Ascending aorta (tissue), 2 donors: ENCODE measurements at places on chromosomes 12 and 14. TPM values are rescaled to one million over a fixed set of nuclear protein-coding genes. Genes with fewer than 3 reads are reported as not detected.

- H3K27me3 ChIP-seq, result no peaks in the 10 kb centered on the region
- H3K27ac ChIP-seq, result no peak overlapping the region
- no peak for DNase-seq
- no peaks in the 10 kb centered on the region for H3K4me1 ChIP-seq
- no peaks in the 10 kb centered on the region for H3K36me3 ChIP-seq
Observed at GRCh38 chr14:69156224-69156623, 3.3 kb upstream of the DCAF5 start.

DNA sequence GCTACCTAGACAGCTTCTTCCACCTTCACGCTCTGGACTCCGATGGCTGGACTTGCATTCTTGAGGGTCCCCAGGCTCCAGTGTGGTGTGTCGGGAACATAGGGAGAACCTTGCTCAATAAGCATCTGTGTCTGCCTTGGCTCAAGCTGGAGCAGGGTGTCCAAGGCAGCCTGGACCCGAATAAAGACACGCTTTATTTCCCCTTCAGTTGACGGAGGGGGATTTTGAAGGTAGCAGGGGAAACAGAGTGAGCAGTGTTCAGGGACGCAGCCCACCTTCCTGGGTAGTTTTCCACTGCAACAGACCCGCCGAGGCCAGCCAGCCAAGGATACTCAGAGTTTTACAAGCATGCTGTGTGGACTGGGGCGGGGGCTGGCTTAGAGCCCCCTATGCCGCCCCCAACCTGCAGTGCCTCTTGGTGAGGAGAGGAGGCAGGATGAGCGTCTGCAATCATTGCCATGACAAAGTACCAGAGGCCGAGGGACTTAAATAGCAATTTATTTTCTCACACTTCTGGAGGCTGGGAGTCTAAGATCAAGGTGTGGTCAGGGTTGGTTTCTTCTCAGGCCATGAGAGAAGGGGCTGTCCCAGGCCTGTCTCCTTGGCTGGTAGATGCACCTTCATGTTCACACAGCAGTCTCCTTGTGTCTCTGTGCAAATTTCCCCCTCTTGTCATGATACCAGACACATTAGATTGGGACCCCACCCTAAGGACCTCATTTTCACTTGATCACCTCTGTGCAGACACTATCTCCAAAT lies 201.2 kb downstream of the CHST11 start:
- no peaks in the 10 kb centered on the region for H3K27me3 ChIP-seq
- H3K4me3 ChIP-seq, result no peak overlapping the region
- DNase-seq, result no peak
- no peaks in the 10 kb centered on the region for H3K4me1 ChIP-seq
- no peaks in the 10 kb centered on the region for H3K36me3 ChIP-seq
- no peak overlapping the region for H3K27ac ChIP-seq

- no peak for DNase-seq
- H3K27me3 ChIP-seq, result no peaks in the 10 kb centered on the region
- no peak overlapping the region for H3K4me3 ChIP-seq
- no peaks in the 10 kb centered on the region for H3K4me1 ChIP-seq
Observed at GRCh38 chr14:38079886-38080285, 127.8 kb upstream of the SSTR1 start.

Gene SLC7A7
- total RNA-seq, result 7.6 TPM

DNA sequence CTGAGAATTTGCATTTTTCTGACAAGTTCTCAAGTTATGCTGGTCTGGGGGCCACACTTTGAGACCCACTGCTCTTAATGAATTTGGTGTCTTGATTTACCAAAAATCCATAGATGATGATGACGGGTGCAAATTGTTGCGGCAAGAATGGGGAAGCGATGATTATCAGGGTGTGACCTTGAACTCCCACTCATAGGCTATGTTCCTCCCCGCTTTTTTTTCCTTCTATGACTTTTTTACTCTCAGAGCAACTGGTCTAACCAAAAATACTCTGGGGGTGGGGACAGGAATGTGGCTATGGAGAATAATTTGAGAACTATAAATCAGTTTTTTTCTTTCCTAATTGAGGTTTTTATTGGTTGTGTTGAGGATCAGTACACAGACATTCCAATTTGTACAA lies 83.6 kb downstream of the PPFIBP1 start:
- H3K4me3 ChIP-seq, result no peak overlapping the region
- H3K4me1 ChIP-seq, result peaks cover 5% of the 10 kb centered on the region
- H3K36me3 ChIP-seq, result no peaks in the 10 kb centered on the region
- no peak overlapping the region for H3K27ac ChIP-seq
- H3K27me3 ChIP-seq, result no peaks in the 10 kb centered on the region
- DNase-seq, result no peak

- no peaks in the 10 kb centered on the region for H3K4me1 ChIP-seq
- H3K4me3 ChIP-seq, result no peak overlapping the region
- peaks cover 12% of the 10 kb centered on the region for H3K36me3 ChIP-seq
- no peak for DNase-seq
- no peak overlapping the region for H3K27ac ChIP-seq
Observed at GRCh38 chr12:38809832-38810231, 95.6 kb downstream of the CPNE8 start.

DNA sequence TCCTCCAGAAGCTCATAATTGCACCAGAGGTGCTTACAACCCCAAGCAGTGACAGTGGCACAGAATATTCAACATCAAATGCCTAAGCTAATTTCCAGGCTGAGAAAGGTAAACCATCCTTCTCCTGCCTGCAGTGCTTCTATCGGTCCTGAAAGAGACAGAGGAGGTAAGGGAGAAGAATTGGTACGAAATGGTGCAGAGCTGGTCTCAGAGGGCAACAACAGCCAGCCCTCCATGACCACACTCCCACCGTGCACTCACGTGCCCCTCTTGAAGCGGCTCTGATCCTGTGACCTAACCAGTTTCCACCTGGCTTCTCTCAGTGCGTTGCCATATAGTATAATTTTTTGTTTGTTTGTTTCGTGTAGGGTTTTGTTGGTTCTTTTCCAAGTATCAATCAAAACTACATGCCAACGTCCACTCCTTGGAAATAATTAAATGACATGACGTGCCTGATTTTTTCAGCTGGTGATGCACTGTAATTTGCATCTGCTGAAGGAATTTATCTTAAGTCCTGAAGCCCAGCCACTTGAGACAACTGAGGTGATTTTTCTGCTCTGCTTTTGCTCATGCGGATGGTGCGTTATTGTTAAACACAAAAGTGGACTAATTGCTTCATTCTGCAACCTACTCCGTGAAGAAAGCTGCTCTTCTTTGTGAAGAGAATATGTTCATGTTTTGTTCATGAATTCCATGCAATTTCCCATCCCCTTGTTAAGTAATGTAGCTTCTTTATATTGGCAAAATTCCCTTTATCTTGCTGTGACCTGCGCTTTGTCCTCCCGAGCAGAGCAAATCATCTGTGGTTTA lies 1.3 kb upstream of the ATP2A2 start:
- DNase-seq, result no peak
- H3K4me3 ChIP-seq, result peak overlapping the region; percentile 93
- peak overlapping the region; percentile 99 for H3K27ac ChIP-seq
- no peaks in the 10 kb centered on the region for H3K36me3 ChIP-seq
- no peaks in the 10 kb centered on the region for H3K27me3 ChIP-seq
- peaks cover 2% of the 10 kb centered on the region for H3K4me1 ChIP-seq

- H3K27ac ChIP-seq, result peak overlapping the region; percentile 54
- no peaks in the 10 kb centered on the region for H3K36me3 ChIP-seq
- H3K4me1 ChIP-seq, result peaks cover under 1% of the 10 kb centered on the region
- no peak for DNase-seq
- H3K27me3 ChIP-seq, result no peaks in the 10 kb centered on the region
Observed at GRCh38 chr12:19901841-19902240, 462.5 kb downstream of the AEBP2 start.

DNA sequence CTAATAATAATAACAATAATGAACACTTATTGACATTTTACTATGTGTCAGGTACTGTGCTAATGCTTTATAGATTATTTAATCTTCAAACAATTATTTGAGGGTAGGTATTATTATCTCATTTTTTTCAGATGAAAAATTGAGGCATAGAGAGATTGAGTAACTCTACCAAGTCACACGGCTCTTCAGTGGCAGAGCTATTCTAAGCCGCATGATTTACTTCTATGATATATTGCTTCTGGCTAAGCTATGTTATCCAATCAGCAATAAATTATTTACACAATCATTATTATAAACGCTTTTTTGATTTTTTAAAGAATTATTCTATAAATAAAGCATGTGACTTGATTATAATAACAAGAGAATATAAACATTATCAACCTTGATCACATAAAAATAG lies 80.0 kb downstream of the TMEM30B start:
- no peaks in the 10 kb centered on the region for H3K4me1 ChIP-seq
- no peak overlapping the region for H3K4me3 ChIP-seq
- H3K36me3 ChIP-seq, result no peaks in the 10 kb centered on the region
- no peak overlapping the region for H3K27ac ChIP-seq

Gene WNT1
- total RNA-seq, result not detected

- DNase-seq, result no peak
- no peak overlapping the region for H3K27ac ChIP-seq
- H3K36me3 ChIP-seq, result no peaks in the 10 kb centered on the region
- no peak overlapping the region for H3K4me3 ChIP-seq
Observed at GRCh38 chr14:99181241-99181640, 90.8 kb downstream of the BCL11B start.

DNA sequence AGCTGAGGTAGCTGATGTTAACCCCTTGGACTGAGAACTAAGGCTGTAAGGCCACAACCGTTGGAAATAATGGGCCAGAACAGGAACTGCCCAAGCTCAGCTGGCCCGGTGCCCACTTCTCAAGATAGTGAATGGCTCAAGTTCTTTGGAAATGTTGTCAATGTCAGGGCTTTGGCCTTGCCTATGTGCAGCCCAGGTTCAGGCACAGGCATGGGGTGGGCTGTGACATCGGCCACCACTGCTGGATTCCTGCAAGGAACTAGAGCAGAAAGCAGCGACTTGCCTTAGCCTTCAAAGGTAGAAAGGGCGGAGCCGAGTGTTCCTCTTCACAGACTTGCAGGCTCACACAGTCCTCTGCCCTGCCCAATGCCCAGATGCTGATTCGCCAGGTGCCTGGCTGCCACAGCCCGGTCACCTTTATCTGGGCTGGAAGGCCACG lies 291.2 kb downstream of the ZFP36L1 start:
- H3K4me3 ChIP-seq, result no peak overlapping the region
- H3K27ac ChIP-seq, result no peak overlapping the region
- H3K4me1 ChIP-seq, result peaks cover 4% of the 10 kb centered on the region
- H3K36me3 ChIP-seq, result no peaks in the 10 kb centered on the region
- no peaks in the 10 kb centered on the region for H3K27me3 ChIP-seq

DNA sequence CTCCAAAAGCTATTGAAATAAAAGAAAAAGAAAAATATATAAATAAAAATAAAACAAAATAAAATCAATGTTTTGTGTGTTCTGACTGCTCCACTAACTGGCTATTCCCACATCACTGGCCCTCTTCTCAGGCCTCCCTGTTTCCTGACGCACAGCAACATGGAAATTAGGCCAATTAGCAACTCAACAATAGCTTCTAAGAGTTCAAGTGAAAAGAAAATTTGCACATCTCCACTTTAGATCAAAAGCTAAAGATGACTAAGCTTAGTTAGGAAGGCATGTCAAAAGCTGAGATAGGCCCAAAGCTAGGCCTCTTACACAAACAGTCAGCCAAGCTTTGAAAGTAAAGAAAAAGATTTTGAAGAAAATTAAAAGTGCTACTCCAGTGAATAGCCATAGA lies 200.8 kb downstream of the DUSP6 start:
- H3K27ac ChIP-seq, result no peak overlapping the region
- peaks cover 5% of the 10 kb centered on the region for H3K4me1 ChIP-seq
- H3K36me3 ChIP-seq, result no peaks in the 10 kb centered on the region
- H3K27me3 ChIP-seq, result no peaks in the 10 kb centered on the region
- H3K4me3 ChIP-seq, result no peak overlapping the region

DNA sequence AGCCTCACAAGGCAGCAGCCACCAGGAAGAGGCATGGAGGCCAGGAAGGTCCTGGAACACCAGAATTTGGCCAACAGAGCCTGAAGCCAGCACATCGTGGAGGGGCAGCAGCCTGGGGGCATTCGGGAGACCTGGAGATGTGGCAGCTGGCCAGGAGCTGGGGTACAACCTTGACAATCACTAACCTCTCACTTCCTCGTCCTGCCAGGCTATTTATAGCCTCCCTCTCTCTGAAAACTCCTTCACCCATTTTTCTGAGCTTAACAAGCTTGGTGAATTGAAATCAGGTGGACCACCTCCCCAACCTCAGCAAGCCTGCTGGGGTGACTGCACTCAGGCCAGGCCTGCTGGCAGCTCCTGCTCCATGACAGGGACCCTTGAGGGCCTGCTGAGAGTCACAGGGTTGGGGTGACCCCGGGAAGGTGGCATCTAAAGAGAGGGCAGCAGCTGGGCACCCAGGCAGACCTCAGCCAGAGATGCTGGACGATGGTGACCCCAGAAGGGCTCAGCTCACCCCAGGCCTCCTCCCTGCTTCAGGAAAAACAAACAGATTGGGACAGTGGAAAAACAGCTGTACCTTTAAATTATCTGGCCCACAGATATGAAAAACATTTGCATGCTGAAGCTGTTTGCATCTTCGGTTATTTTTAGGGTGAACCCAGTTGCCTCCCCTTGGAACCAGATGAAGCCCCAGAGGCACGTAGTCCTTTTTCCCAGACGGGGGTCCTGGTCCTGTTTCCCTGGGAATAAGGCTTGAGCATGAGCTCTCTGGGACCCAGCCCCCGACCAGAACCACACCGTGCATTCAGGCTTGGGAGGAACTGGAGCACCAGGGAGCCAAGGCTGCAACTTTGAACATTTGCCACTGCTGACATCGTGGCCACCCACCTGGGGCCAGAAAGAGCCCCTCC lies 67.0 kb downstream of the PITPNM2 start:
- H3K4me3 ChIP-seq, result no peak overlapping the region
- no peaks in the 10 kb centered on the region for H3K36me3 ChIP-seq
- DNase-seq, result no peak

- peaks cover 1% of the 10 kb centered on the region for H3K4me1 ChIP-seq
- no peaks in the 10 kb centered on the region for H3K27me3 ChIP-seq
- no peak overlapping the region for H3K27ac ChIP-seq
- no peak for DNase-seq
Observed at GRCh38 chr12:124573839-124574786, 6.7 kb upstream of the NCOR2 start.

Gene GLT1D1
- 9.5 TPM for total RNA-seq

DNA sequence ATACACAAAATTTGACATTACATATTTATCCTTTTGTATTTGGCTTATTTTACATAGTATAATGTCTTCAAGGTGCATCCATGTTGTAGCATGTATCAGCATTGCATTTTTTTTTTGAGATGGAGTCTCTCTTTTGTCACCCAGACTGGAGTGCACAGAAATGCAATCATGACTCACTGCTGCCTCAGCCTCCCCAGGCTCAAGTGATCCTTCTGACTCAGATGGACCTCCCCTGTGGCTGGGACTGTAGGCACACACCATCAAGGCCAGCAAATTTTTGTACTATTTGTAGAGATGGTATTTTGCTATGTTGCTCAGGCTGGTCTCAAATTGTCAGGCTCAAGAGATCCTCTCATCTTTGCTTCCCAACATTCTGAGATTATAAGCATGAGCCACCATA lies 214.4 kb upstream of the ALG10B start:
- H3K4me3 ChIP-seq, result no peak overlapping the region
- no peaks in the 10 kb centered on the region for H3K36me3 ChIP-seq
- no peak for DNase-seq
- no peaks in the 10 kb centered on the region for H3K27me3 ChIP-seq

- no peak for DNase-seq
- H3K4me3 ChIP-seq, result no peak overlapping the region
- peaks cover 3% of the 10 kb centered on the region for H3K36me3 ChIP-seq
- H3K27me3 ChIP-seq, result no peaks in the 10 kb centered on the region
- H3K4me1 ChIP-seq, result no peaks in the 10 kb centered on the region
Observed at GRCh38 chr12:81141217-81141616, 63.3 kb downstream of the ACSS3 start.
